ENCODE measurements at places on chromosomes 1 and 21. TPM values are rescaled to one million over a fixed set of nuclear protein-coding genes. Genes with fewer than 3 reads are reported as not detected.

DNA sequence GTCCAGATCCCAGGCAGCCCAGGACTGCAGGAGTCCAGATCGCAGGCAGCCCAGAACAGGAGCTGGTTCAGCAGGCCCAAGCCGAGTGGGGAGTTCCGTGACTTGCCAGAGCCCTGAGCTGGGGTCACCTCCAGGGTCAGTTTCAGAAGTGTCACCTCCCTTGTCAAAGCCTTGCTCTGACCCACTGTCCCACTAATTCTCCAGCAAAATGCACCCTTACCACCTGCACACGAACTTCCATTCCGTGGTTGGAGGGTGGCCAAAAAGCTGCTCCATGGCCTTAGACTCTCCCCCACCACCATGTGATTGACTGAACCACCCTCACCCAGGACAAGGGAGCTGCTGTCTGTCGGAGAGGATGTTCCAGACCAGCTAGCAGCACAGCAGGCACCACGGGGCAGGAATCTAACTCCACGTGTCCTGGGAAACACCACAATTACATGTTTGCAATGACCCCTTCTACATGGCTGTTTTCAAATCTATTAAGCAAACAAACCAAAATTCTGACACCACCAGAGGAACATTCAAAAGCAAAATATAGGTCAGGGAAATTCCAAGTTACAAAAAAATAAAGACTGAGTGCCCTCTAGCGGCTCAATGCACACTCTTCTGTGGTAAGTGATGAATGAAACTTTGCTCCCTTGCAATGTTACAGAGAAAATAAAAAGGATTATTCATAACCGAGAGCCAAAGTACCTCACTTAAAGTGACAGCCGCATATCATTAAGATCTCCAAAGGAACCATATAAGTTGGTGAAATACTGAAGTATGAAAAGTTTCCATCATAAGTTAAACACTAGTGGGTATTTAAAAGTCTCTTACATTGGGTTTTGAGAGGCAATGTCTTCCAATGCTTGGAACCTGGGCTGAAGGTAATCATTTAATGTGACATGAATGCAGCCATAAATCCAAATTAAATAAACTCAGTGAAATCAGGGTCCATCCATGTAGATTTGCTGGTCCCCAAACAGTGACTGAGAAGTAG is 76.3 kb downstream of the NPHP4 start:
- no peaks in the 10 kb centered on the region for H3K4me1 ChIP-seq
- H3K27me3 ChIP-seq, result no peaks in the 10 kb centered on the region
- H3K36me3 ChIP-seq, result no peaks in the 10 kb centered on the region
- no peak overlapping the region for H3K27ac ChIP-seq
- no peak overlapping the region for H3K4me3 ChIP-seq

- DNase-seq, result no peak
- no peaks in the 10 kb centered on the region for H3K27me3 ChIP-seq
- H3K4me3 ChIP-seq, result no peak overlapping the region
- H3K4me1 ChIP-seq, result no peaks in the 10 kb centered on the region
- no peak overlapping the region for H3K27ac ChIP-seq
Measured at GRCh38 chr1:183537405-183537804, 52.9 kb downstream of the NCF2 start.

KRTAP10-8 gene
- not detected for total RNA-seq

GRCh38 chr1:19814681-19815503 is at the start of gene RNF186:
TSS of gene RNF186 (minus strand) at chr1:19815283. CDS start at chr1:19815101, 182 bp downstream.
- H3K4me3 ChIP-seq, result no peak within 1 kb of the TSS
- H3K36me3 ChIP-seq, result no peaks in the 10 kb centered on the region
- DNase-seq, result no peak

LINGO4 gene
- total RNA-seq, result not detected

RGS13 gene
- total RNA-seq, result 1.4 TPM

GABPB2 gene
- total RNA-seq, result 2.9 TPM

DNA sequence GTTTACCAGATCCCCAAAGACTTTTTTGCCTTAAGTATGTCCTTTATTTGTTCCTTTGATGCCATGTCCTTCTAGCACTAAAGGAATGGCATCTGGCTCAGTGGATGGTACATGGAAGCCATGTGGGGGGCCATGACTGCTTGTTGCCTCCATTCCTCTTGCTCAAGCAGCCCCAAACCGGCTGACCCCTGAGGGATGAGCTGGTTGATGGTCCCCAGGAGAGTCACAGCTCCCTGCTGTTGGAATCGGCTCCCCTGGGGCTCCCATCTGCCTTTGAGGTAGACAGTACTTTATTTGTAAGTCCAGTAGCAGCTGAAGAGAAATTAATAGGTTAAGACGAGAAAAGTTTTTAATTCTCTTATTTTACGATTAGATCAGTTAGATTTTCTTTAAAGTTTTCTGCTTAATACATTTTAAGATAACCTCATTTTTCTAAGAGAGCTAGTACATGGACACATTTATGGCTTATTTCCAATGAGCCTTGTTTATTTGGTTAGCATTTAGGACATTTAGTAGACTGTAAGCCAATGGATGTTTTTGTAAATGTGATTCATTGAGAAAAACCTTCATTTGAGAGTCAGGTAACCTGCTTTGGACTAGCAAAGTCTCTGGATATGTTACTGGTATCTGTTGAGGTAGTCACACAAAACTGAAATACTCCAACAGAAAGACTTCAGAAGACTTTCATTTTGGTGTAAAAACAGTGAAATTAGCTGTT is 88.2 kb downstream of the CAMTA1 start:
- no peaks in the 10 kb centered on the region for H3K27me3 ChIP-seq
- H3K4me3 ChIP-seq, result no peak overlapping the region
- no peak for DNase-seq
- peaks cover 2% of the 10 kb centered on the region for H3K4me1 ChIP-seq

- DNase-seq, result no peak
- peak overlapping the region; percentile 18 for H3K4me3 ChIP-seq
- no peaks in the 10 kb centered on the region for H3K36me3 ChIP-seq
- no peak overlapping the region for H3K27ac ChIP-seq
- H3K27me3 ChIP-seq, result peaks cover 56% of the 10 kb centered on the region
Measured at GRCh38 chr1:202644219-202645096, 65.8 kb downstream of the SYT2 start.

SEMA4A gene
- 8.6 TPM for total RNA-seq

DNA sequence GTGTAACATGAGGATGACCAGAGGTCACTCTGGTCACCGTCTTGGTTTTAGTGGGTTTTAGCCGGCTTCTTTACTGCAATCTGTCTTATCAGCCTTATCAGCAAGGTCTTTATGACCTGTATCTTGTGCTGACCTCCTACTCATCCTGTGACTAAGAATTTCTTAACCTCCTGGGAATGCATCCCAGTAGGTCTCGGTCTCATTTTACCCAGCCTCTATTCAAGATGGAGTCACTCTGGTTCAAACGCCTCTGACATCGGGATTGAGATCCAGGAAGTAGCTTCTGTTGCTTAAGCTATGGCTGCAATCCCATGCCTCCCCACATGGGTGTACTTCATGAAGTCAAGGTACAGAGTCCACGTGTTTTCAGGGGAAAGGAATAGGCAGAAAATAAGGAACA is 19.9 kb downstream of the FMN2 start:
- H3K4me3 ChIP-seq, result no peak overlapping the region
- H3K4me1 ChIP-seq, result peaks cover 15% of the 10 kb centered on the region
- H3K36me3 ChIP-seq, result no peaks in the 10 kb centered on the region
- no peak for DNase-seq
- H3K27ac ChIP-seq, result no peak overlapping the region
- H3K27me3 ChIP-seq, result no peaks in the 10 kb centered on the region

- DNase-seq, result no peak
- no peaks in the 10 kb centered on the region for H3K27me3 ChIP-seq
- H3K4me3 ChIP-seq, result no peak overlapping the region
- H3K4me1 ChIP-seq, result peaks cover 2% of the 10 kb centered on the region
Measured at GRCh38 chr21:38310646-38311485, 54.1 kb downstream of the KCNJ15 start.

GRCh38 chr1:178912597-178912996 is 41.7 kb upstream of the ANGPTL1 start:
- peaks cover 5% of the 10 kb centered on the region for H3K4me1 ChIP-seq
- H3K4me3 ChIP-seq, result no peak overlapping the region

DNA sequence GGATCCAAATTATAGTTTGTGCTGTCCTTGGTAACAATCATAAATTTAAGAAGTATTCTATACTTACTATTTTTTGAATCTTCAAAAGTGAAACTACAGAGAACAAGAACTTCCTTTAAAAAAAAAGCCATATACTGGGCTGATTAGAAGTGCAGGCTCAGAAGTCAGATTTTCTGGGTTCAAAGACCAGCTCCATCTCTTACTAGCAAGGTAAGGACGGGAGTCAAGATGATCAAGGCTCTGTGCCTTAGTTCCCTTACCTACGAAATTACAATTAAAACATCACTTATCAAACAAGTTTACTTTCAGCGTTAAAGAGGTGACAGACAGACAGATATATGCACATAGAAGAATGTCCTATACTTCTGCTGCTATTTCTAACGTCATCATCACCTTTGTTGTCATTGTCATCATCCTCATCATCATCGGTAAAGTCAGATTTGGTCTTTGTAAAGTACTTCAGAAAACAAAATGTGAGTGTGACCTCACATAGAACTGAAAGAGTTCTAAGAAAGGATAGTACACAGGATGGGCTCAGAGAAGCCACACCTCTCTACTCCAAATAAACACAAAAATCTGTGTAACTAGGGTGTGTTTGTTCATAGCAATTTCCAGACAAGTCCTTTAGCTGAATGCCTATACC is 178.7 kb downstream of the VAV3 start:
- H3K4me1 ChIP-seq, result no peaks in the 10 kb centered on the region
- no peak overlapping the region for H3K4me3 ChIP-seq
- no peaks in the 10 kb centered on the region for H3K27me3 ChIP-seq
- no peaks in the 10 kb centered on the region for H3K36me3 ChIP-seq
- H3K27ac ChIP-seq, result no peak overlapping the region

DNA sequence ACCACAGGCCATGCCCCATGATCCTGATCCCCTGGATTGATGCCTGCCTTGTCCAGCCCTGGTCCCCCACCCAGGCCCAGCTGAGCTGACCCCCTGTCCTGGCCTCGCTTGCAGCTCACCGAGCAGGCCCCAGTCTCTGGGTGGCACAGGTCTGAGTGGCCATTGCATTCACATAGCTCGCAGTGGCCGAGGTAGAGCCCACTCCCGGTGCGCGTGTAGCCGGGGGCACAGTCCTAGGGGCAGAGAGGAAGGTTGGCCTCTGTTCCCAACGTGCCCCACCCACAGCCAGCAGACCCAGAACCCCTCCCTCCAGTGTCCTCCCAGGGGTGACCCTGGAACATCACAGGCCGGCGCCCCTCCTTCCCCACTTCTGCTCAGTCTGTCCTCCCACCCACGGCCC is 51.9 kb downstream of the LDLRAD2 start:
- no peak overlapping the region for H3K27ac ChIP-seq
- no peak for DNase-seq
- H3K36me3 ChIP-seq, result peaks cover 34% of the 10 kb centered on the region

GRCh38 chr1:37753473-37754321 is 11.2 kb downstream of the EPHA10 start:
- no peak for DNase-seq
- no peak overlapping the region for H3K27ac ChIP-seq
- H3K27me3 ChIP-seq, result peaks cover 100% of the 10 kb centered on the region
- H3K4me3 ChIP-seq, result no peak overlapping the region
- no peaks in the 10 kb centered on the region for H3K36me3 ChIP-seq

DNA sequence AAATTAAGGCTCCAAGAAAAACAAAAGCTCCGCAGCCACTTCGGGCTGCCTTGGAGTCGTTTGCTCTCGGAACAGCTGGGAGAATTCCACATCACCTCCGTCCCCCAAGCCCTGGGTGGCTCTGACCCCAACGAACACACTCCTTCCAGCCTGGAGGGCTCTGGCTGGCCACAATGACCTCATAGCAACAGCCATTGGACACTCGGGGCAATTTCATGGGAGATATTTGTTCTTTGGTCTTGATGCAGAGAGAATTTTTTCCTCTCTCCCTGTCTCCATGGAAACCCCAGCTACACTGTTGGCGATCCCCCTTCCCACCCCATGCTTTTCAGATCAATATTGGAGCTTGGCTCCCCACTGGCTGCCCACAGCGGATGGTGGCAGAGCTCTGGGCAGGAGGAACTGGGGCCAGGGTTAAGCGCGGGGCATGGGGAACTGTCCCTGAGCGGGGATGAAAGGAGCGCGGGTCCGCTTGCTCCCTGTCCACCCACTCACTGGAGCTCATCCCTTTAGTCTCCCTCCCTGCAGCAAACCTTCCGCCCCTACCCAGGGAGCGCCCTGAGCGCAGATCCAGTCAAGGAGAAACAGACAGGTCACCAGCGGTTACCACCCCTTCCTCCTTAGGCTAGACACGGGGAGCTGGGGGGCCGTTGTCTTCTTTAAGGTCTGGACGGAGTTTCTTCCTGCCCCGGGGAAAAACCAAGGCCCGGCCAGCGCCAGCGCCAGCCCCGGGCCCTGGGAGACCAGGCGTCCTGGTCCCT is 1.2 kb downstream of the WNT4 start:
- H3K4me3 ChIP-seq, result peak overlapping the region; percentile 50
- H3K27me3 ChIP-seq, result peaks cover 91% of the 10 kb centered on the region
- H3K4me1 ChIP-seq, result peaks cover 5% of the 10 kb centered on the region
- H3K27ac ChIP-seq, result no peak overlapping the region
- H3K36me3 ChIP-seq, result no peaks in the 10 kb centered on the region
- peak; percentile 12 for DNase-seq

DNA sequence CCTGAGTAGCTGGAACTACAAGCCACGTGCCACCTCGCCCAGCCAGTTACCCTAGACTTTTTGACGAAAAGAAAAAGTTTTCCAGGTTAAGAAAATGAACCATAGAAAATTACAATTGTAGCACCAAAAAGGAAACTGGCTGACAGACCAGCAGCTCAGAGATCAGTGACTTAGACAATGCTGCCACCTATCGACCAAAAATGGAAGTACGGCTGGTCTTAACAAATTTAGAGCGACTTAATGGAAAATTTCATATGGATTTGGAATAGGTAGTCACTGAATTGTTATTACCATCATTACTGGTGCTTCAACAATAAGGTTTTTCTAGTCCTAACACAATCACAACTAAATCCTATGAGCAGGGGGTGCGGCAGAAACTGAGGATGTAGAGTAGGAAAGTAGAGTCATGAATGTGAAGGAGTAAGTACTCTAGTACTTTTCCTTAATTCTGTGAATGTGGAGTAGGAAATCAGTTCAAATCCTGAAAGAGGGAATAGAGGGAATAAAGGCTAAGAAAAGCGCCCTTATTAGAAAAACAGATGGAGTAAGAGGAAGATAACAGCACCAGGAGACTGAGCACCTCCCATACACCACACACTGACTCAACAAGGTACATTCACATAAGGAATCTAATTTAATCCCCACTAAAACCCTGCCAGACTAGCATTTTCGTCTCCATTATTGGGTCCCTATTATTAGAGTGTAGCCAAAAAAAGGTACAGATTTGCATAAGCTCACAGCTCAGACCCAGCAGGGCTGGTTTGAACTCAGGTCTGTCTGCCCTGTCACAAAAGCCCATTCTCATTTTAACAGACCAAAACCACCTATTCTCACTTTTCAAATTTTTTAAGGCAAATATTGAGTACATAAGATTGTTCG is 37.9 kb upstream of the MGST3 start:
- DNase-seq, result peak; percentile 85
- H3K4me1 ChIP-seq, result no peaks in the 10 kb centered on the region
- no peak overlapping the region for H3K4me3 ChIP-seq
- peaks cover 19% of the 10 kb centered on the region for H3K27me3 ChIP-seq
- H3K36me3 ChIP-seq, result no peaks in the 10 kb centered on the region
